ENCODE measurements at places on chromosomes 2 and 18.

- DNase-seq: no peak
Observed at GRCh38 chr18:30016179-30016578, 1026.4 kb downstream of the DSC3 start.

DNA sequence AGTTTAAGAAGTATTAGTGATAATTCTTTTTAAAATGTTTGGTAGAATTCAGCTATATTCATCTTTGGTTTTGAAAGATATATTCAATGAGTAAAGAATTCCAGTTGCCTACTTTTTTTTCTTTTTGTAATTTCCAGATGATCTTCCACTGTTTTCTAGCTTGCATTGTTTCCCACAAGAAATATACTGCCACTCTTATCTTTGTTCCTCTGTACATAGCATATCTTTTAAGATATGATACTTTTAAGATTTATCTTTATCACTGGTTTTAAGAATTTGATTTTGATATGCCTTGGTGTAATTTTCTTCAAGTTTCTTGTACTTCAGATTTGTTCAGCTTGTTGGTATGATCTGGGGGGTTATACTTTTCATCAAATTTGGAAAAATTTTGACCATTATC is 374.4 kb downstream of the PLCL1 start:
- no peak for DNase-seq

- DNase-seq: no peak
Observed at GRCh38 chr2:134425724-134426496, 172.0 kb downstream of the MGAT5 start.

DNA sequence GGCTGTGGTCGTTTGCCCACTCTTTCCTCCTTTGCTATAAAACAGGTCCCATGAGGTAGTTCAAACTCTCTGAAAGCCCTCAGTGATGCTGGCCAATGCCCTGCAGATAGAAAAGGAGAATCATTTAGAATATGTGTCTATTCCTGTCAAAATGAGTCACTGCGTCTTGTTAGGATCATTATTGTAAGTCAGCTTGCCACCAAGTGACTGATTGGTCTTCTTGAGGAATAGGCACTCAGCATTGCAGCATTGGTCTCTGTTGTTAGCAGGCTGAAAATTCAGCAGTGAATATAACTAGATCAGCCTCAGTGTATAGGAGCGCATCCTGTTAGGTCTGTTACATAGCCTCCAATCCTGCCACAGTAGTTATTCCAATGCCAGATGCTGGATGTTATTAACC is 28.9 kb downstream of the PRKRA start:
- DNase-seq: no peak

DNA sequence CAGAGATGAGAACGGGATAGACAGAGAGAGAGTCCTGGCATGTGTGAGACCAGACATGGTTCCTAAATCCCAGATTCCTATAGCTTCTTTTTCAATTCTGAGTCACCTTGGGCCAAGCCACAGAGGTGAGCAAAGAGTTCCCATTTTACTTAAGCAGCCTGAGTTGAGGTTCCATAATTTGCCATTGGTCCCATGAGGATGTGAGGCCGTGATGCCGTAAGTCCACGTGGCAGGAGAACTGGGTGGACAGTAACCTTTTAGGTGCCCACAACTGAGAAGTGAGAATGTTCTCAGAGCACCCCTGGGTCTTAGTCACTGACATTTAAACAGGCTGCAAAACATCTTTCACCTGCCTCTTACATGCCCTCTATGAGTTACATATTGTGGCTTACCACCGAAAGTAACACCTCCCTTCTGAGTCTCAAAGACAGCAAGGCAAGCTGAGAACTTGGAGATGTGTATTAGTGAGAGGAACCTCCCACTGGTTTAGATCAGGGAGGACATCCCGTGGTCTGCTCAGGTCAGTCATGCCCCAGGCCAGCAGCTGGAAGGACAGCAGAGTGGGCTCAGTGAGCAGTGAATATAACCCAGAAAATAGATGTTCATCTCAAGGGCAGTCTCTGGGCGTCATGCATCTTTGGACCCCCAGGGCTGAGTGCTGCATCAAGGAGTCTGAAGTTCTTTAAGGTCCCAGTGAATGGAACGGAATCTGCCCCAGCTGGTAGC is 127.9 kb upstream of the LGALSL start:
- no peak for DNase-seq

DNA sequence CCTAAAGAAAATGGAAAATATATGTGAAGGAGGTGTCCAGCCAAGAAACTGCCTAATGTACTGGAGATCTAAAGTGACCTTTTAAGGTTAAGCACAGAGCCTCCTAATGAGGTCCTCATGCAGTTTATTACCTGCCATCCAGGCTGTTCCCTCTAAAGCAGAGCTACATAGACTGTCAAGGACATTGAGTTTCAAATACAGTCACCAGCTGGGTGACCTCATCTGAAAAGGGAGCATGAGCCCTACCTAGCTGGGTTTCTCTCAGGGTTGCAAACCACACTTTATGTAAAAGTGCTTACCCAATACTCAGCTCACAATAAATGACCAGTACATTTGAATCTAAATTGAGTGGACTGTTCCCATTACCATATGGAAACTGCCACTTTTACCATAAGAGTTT is 65.4 kb upstream of the CTNNA2 start:
- DNase-seq: no peak

DNA sequence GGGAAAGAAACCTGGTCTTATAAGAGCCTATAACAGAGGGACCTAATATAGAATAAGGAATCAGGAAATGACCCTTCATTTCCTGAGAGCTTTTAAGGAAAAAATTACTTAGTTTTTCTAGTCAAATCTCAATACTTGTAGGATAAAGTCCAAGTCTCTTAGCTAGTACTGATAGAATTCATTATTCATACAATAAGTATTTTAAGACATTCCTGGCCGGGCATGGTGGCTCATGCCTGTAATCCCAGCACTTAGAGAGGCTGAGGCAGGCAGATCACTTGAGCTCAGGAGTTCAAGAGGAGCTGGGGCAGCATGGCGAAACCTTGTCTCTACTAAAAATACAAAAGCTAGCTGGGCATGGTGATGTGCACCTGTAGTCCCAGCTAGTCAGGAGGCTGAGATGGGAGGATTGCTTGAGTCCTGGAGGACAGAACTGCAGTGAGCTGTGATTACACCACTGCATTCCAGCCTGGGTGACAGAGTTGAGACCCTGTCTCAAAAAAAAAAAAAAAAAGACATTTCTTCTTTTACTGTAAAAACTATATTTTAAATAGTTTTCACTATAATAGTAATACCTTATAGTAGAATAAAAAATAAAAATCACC is 3.2 kb downstream of the RAB3GAP1 start:
- no peak for DNase-seq

DNA sequence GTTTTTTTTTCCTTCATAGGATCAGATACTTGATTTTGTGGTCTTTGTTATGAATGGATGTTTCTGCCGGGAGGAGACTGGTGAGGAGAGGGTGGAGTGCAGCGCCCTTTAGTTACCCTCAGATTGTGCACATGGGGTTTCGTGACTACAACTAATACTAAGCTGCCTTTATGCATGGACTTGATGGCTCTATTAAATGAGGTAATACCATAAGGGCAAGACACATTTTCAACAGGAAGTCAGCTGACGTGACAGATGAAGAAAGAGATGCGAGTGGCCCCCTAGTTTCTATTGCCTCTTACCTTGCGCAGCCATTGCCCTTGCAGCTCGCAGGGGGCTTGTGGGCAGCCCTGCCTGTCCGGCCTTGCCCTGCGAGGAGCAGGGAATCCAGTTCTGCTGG is 24.4 kb downstream of the ZNF407 start:
- no peak for DNase-seq

DNA sequence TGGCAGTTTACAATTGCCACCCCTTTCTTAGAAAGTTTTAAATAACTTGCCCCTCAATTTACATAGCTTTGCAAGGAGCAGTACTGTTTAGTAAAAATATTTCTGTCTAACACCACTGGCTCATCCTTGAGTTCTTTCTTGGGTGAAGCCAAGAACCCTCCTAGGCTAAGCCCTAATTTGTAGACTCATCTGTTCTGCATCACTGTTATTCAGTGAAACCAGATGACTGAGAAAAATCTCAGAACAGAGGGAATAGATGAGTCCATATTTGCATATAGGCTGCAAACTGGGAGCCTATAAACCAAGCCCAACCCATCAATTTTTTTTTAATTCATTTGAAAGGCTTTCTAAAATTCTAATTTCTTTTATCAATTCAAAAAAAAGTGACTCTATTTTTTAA is 161.4 kb upstream of the TFPI start:
- DNase-seq: no peak

DNA sequence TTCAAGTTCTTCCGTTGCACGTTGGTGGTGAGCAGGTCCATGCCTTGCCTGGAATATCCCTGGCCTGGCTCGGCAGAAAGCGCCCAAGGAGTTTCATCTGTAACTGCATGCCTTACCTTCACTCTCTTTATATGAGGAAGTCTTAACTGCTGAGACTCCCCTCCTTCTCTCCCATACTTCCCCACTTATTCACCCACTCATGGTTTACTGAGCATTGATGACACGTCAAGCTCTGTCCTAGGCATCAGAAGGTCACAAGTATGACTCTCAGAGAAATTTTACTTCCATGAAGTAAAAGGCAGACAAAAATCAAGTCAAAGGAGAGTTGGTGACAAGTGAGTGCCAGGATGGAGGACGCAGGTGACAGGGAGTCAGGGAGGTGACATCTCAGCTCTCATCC is 68.2 kb downstream of the TBC1D8 start:
- no peak for DNase-seq

GRCh38 chr18:22018366-22018765 is 151.0 kb upstream of the GATA6 start:
- no peak for DNase-seq

DNA sequence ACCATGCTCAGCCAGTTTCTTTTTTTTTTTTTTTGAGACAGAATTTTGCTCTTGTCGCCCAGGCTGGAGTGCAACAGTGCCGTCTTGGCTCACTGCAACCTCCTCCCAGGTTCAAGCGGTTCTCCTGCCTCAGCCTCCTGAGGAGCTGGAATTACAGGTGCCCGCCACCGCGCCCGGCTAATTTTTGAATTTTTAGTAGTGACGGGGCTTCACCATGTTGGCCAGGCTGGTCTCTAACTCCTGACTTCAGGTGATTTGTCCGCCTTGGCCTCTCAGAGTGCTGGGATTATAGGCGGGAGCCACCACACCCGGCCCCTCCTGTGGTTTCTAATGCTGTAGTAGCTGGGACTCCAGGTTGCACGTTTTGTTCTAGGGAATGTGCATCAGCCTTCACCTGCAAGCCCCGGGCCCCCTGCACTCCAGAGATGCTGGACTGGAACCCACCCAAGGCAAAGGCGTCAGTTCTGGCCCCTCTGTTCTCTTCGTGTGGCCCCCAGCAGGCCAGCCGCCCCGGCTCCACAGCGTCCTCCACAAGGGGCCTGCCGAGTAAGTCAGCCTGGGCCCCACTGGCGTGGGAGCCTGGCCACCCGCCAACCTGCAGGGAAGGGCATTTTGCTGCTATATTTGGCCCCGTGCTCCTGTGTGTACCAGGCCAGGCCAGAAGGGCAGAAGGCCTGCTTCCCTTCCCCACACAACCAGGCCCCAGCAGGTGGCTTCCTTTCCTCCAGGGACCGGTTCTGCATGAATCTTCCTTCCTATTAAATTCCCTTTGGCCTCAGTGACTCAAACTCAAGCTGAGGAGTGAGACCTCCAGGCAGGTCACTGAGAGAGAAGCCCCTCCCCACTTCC is 25.7 kb upstream of the B3GNT7 start:
- DNase-seq: no peak

- DNase-seq: no peak
Observed at GRCh38 chr18:74742573-74743243, 145.0 kb downstream of the ZNF407 start.

DNA sequence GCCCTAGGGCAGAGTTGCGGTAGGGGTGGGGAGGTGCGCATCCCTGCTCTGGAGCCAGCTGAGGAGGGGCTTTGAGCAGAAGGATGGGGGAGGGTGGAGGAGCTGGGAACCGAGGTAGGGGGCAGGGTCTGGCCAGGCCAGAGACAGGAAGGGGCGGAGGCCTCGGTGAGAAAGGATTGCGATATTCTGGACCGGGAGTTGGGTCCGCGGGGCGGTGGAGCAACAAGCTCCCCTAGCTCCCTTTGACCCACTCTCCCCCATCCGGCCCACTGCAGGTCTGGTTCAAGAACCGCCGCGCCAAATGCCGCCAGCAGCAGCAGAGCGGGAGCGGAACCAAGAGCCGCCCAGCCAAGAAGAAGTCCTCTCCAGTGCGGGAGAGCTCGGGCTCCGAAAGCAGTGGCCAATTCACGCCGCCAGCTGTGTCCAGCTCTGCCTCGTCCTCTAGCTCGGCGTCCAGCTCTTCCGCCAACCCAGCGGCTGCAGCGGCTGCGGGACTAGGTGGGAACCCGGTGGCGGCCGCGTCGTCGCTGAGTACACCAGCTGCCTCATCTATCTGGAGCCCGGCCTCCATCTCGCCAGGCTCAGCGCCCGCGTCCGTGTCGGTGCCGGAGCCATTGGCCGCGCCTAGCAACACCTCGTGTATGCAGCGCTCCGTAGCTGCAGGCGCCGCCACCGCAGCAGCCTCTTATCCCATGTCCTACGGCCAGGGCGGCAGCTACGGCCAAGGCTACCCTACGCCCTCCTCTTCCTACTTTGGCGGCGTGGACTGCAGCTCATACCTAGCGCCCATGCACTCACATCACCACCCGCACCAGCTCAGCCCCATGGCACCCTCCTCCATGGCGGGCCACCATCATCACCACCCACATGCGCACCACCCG is 4.8 kb downstream of the OTX1 start:
- DNase-seq: no peak

GRCh38 chr2:203714112-203714511 is 7.7 kb downstream of the CD28 start:
- no peak for DNase-seq

GRCh38 chr18:39675368-39675767 is 2109.8 kb upstream of the CELF4 start:
- no peak for DNase-seq

GRCh38 chr18:48655508-48655907 is 116.7 kb downstream of the CTIF start:
- DNase-seq: no peak

DNA sequence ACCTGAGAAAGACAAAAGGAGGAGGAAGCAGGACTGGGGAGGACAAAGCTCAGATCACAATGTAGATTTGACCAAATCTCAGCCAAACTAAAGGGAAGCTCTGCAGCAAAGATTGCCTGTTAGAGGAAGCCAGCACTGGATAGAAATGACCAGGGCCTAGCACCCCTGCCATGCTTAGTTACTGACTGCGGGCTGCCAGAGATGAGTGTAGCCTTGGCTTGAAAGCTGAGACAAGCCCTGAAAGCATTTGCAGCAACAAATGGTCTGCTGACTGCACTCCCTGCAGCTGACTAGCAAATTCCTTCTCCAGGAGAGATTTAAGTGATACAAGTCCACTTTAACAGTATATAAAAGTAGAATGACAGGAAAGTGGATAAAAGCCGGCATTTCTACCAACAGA is 140.9 kb upstream of the CRIM1 start:
- no peak for DNase-seq

DNA sequence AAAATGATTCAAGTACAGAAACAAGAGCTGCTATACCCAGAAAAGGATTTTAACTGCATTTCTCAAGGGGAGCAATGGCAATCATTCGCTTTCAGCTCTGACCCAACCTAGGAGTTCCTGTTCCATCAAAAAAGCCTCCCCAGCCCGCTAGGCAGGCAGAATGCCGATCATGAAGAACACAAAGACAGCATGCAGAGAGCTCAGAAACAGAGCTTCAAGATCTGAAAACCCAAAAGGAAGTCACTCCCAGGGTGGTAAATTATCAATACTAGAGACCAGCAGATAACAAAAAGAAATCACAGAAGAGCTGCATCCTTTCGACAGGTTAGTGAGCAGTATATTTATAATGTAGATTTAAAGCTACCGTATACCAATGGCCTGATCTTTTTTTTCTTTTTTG is 84.8 kb upstream of the CRIM1 start:
- DNase-seq: no peak

- no peak for DNase-seq
Observed at GRCh38 chr2:58039170-58039611, 7.4 kb upstream of the VRK2 start.

GRCh38 chr2:160324161-160324800 is 124.2 kb upstream of the ITGB6 start:
- DNase-seq: no peak
